Activated CD8-positive, alpha-beta memory T cell treated with anti-CD3 and anti-CD28 coated beads for 48 hours (primary cell): ENCODE measurements at places on chromosomes 5 and 9.

GRCh38 chr9:93963969-93964368 lies 8.8 kb upstream of the BARX1 start:
- DNase-seq, result no peak

DNA sequence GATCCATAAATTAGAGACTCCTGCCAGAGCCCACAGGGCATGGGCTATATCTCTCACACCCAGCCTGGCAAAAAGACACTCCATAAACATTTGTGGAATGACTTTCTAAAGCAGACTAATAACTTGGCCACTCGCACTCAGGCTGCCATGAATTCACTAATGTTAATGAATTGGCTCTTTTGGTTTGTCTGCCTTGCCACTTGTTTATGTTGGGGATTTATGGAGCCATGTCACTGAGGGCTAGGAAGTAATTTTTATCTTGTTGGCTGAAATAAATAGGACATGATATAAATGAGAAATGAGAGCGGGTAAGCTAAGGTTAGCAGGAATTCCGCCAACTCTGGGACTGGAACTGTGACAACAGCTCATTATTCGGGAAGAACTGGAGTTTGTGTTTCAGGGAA lies 55.2 kb downstream of the DROSHA start:
- DNase-seq, result no peak

DNA sequence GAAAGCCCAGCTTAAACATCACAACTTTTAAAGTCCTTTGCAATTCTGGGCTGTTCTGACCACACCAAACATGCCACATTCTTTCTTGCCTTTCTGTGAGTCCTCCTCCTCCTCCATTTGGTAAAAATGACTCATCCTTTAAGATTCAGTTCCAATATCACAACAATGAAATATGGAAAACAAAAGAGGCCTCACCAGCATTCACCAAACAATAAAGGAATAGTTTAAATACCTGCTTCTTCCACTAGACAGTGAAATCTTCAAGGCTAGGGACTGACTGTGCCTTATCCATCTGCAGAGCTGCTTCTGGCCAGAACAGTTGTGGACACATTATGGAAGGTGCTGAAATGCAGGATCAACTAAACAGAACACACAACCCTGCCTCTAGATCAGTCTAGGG lies 36.0 kb downstream of the NR6A1 start:
- no peak for DNase-seq

DNA sequence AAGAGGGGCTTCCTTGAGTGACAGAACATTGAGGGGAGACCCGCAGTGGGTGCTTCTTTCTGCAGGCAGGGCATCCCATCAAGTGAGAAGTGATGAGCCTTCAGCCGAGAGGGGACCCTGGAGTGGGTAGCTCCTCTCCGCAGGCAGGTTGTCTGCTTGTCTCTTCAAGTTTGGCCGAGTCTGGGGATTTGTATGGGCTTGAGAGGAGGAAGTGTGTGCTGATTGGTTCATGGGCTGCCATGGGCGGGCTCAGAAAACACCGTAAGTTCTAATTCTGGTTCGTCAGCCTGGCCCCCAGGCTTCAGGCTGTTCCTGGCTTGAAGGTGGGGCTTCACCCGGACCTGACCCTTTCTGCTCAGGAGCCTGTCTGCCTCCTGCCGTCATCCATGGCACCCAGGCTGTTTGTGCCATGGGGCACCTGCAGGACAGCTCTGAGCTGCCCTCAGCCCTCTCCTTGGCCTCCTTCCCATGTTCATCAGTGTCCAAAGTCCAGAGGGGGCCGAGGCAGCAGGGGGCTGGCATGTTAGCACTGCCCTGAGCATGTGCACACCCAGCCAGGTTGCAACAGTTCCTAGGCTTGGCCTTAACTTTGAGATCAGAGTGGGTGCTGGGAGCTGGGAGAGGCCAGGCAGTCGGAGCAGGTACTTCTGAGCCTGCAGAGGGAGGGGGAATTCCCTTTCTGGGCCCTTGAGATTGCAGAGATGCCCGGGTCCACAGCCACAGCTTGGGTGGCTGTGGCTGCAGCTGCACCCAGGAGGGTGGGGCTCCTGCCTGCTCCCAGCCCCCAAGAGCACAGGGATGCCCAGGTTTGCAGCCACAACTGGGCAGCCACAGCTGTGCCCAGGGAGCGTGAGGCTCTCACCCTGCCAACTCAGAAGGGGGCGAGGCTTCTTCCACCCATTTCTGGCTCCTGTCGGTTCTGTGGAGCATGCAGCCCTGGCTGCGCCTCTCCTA lies 13.5 kb upstream of the DHFR start:
- no peak for DNase-seq

- no peak for DNase-seq
Measured at GRCh38 chr9:14813336-14814248, 91.1 kb upstream of the CER1 start.

DNA sequence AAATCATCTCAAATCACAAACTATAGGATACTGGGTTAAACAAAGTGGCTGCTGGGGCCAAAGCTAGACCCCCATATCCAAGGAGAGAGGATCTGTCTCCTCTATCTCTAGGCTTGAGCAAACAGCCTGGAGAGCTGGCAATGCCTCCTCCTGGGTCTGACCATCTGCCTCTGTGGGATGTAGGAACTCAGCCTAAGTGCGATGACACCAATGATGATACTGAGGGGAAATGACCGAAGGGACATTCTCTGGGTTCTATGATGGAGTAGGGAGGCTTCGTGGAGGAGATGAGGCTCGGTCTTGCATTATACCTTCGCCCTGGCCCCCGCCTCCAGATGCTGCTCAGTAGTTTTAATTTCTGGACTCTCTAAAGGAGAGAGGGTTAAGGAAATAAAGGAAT lies 9.3 kb upstream of the SPATA24 start:
- DNase-seq, result no peak

DNA sequence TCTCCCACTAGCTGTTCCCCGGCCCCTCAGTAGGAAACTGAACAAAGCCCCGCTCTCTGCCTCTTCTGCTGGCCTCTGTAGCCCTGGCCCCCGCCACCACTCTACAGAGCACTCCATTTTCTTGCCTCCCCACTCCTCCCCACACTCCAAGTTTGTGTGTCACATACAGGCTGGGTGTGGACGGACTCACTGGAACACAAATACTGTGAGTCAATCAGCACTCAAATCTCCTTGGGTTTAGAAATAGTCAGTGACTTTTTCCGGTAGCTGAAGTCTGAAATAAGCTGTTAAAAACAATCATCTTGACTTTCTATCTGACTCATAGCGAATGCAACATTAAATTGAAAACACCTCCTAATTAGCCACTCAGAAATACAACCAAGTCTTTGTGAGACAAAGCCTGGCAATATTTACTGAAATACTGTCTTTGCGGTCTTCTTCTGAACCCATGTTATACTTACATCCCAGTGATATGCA lies 122.5 kb downstream of the LHFPL2 start:
- no peak for DNase-seq

DNA sequence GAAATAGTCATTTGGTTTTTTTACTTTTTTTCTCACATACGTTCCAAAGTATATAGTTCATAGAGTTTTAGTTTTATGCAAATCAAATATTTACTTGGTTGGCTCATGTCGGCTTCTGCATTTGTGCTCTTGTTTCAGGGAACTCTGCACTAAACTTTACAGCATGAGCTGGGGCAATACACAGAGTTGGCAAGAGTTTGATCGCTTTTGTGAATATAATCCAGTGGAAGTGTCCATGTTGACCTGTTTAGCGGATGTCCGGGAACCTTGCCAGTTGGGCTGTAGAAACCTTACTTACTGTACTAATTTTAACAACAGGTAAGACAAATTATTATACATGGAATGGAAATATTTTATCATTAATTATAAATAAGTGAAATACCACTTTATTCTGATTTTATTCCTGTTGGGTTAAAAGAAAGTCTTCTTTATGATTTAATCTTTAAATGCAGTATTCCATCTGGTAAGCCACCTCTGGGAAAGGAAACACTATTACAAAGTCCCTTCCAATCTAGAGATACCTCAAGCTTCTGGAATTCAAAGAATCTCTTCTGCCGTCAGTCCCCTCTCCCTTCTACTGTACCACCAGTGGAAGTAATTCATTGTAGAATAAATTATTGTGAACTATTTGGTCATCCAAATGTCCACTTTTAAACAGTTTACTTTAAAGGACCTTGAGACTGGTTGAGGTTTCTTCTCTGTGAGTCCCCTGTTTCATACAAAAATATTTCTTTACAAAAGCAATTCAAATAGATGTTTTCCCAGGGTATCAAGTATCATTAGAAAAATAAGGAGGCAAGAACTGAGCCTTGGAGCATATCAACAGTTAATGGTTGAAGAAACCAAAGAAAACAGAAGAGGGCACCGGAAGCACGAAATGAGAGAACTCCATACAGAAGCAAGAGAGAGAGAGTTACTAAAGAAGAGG lies 45.2 kb upstream of the GLIPR2 start:
- DNase-seq, result no peak

- no peak for DNase-seq
Measured at GRCh38 chr5:134708301-134708700, 30.0 kb upstream of the CAMLG start.

DNA sequence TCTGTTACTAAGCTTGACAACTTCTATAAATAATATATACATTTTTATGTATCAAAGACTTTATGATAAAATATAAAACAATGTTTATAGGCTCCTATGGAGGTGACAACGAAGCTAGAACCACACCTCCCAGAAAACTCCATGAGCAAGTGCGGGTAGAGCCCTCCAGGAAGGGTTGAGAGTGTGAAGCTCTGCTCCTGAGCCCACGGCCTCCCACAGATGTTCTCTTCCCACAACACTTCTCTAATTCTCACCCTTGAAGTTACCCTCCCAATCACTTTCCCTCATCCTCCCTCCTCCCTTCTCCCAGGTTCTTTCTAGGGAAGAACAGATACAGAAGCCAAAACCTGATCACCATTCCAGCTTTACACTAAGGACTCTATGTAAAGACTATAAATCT lies 427.6 kb downstream of the SPOCK1 start:
- no peak for DNase-seq

DNA sequence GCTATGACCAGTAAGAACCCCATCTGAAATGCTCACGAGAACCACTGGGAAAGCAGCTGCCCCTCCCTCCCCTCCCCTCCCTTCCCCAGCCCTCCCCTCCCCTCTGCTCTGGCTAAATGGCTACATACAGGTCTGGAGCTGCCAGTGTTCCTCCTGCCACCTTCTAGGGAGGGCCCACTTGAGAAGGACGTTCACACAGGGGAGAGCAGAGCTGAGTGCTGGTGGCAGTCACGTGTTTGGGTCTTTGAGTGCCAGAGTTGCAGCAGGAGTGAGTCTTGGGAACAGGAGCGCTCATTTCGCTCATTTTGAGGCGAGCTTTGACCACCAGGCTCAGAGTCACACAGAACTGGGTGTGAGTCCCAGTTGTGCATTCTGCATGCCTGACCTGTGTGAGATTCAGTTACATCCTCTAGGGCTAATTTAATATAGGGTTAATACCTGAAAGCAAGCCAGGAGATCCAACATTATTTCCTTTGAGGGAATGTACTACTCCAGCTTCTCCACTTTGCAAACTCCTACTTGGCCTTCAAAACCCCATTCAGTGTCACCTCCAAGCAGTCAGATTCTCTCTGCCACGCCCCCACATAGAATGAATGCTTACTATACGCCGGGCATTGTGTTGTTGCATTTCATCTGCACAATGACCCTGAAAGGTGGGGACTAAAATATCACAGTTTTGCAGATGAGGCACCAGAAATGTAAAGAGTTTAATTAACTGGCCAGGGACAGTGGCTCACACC lies 25.1 kb downstream of the CPLX2 start:
- DNase-seq, result no peak

GRCh38 chr9:127388037-127388855 lies 8.7 kb upstream of the SLC2A8 start:
- peak; percentile 60 for DNase-seq

DNA sequence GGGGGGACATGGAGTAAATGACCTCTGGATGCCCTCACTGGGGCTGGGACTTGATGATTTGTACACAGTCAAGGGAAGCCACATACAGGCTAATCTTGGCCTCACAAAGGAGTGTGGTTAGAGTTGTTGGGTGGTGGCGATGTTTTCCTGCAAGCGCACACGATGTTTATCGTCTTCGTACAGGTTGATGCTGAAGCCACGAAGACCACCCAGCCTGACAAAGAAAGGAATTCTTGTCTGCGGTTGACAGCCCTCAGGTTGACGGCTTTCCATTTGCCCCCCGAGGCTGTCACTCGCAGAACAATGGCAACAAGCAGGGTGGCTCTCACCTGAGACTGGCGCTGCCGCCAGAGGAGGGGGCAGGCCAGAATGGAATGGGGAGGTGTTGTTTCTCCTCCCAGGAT lies 14.1 kb upstream of the XPA start:
- no peak for DNase-seq

DNA sequence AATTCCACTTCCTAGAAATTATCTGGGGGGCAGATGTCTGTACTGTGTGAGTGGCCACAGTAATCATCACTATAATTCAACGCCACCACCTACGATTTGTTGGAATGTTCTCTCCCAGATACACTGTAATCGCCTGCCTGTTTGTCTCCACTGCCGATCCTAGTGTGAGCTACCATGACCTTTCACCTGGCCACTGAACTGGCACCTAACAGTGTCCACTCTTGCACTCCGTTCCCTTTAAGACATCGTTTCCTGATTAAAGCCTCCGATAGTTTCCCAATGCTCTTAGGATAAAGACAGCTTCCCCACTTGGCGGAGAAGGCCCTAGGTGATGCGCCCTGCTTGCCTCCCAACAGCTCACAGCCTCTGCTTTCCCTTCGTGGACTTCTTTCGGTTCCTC lies 4.0 kb downstream of the PHYKPL start:
- no peak for DNase-seq

- DNase-seq, result no peak
Measured at GRCh38 chr5:141797425-141797824, 80.8 kb downstream of the PCDH1 start.

DNA sequence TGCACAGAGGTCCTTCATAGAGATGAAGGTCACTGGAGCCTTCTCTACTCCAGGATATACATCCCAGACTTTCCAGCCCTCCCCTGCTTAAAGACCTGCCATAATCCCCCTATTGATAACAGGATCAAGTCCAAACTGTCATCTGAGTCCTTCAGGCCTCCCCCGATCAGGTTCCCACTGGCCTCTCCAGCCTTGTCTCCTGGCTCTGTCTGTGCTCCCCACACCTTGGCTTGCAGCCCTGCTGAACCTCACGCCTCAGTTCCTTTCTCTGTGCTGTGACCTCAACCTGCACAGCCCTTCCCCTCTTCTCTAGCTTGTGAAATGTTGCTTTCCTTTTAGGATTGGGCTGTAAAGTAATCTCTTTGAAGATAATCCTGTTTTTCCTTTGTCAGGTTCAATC lies 2.5 kb upstream of the HRH2 start:
- no peak for DNase-seq

GRCh38 chr9:130994135-130995085 lies 14.6 kb upstream of the LAMC3 start:
- no peak for DNase-seq

- no peak for DNase-seq
Measured at GRCh38 chr5:60210810-60211209, 317.3 kb upstream of the PDE4D start.
